GM23338 (cell line): ENCODE measurements at places on chromosomes 16 and 17.

DNA sequence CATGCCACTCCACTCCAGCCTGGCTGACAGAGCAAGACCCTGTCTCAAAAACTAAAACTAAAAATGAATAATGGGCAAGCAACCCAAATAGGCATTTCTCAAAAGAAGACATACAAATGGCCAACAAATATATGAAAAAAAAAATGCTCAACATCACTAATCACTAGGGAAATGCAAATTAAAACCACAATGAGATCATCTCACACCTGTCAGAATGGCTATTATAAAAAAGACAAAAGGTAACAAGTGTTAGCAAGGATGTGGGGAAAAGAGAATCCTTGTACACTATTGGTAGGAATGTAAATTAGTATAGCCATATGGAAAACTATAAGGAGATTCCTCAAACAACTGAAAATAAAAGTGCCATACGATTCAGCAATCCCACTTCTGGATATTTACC is 7.1 kb upstream of the ERCC4 start:
- no peak for DNase-seq

DNA sequence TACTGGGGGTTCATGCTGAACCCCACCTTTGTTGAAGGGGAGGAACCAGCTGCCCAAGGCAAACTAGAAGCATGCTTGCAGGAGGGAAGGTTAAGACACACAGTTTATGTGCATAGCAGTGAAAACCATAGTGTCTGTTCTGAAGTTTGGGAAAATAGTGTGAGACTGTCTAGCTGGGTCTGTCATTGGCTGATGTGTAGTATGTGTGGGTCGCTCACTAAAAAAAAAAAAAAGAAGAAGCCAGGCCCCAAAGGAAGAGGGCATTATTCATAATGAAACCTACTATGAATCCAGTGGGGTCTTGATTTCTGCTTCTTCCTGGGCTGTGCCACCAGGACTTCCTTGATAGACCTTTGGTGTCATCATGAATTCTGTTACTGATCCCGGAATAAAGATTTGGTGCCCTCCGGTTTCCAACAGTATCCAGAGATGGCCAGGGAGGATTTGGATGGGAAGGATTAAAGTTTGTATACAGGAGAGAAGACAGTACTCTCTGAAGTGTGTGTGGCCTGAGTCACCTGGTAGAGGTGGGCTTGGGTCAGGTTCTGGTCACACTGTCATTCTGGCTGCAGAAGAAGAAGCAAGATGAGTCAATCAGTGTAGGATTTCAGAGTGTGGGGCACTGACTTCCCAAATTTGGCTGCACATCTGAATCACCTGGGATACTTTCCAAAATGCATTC is 220.3 kb downstream of the PRKCA start:
- DNase-seq, result no peak

GRCh38 chr17:37742762-37743611 is 1.9 kb downstream of the HNF1B start:
- peak; percentile 63 for DNase-seq

DNA sequence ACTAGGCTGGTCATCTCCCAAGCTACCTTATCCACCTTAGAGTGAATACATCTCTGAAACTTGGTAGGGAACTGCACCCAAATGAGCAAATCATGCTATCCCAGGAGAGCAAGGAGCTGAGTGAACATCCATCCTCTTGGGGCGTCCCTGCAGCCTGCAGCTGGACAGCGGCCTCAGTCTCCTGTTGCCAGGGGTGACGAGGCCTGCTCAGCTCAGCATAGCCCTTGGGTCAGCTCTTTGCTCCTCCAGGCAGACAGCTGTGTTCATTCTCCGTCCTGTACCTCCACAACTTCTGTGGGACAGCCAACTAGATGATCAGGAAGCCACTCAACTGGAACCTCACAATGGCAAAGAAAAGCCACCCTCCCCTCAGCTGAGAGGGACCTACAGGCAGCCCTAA is 111.9 kb downstream of the SOCS1 start:
- DNase-seq, result no peak

DNA sequence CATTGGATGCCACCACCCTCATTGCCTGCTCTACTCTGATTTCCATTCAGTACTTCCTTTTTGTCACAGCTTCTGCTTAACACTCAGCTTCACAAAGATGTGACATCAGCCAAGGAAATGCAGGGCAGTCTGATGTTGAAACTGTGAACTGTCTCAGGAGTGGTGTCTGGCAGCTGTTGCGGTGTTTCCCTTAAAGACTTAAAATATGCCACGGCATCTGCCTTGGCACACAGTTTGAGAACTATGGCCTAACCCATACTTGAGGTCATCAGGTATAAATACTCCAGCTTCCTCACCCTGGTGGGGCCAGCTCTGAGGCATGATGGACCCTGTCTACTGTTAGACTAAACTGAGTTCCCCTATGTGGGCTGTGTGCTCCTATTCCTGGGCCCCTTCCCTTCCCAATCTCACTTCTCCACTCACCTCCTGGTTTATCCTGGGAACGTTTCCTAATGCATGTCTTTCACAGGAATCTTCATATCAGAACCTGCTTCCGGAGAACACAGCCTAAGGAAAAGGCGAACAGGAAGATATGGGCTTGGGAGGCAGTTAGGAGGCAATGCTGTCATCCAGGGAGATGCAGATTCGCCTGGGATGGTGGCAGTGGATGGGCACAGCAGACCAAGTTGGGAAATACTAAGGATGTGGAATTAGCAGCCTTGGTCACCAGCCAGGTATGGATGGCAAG is 96.5 kb downstream of the WSCD1 start:
- DNase-seq, result no peak

GRCh38 chr17:38568274-38568673 is 37.5 kb downstream of the SRCIN1 start:
- DNase-seq, result peak; percentile 64
